LHCN-M2 (cell line): ENCODE measurements at places on chromosomes 6 and 20. TPM values are rescaled to one million over a fixed set of nuclear protein-coding genes. Genes with fewer than 3 reads are reported as not detected.

TSBP1 gene
- total RNA-seq, result not detected in 2 replicates

TREML2 gene
- total RNA-seq, result not detected in 2 replicates

DLK2 gene
- 2.4 and 4.4 TPM in 2 replicates for total RNA-seq

LY6G6D gene
- not detected in 2 replicates for total RNA-seq

ATG5 gene
- total RNA-seq, result 47.4 and 51.9 TPM in 2 replicates
